ENCODE measurements at places on chromosomes 3 and 15.

GRCh38 chr3:65890328-65890727 lies 148.4 kb downstream of the MAGI1 start:
- DNase-seq = no peak

- DNase-seq = no peak
Measured at GRCh38 chr3:162799910-162800309, 1303.3 kb downstream of the OTOL1 start.

DNA sequence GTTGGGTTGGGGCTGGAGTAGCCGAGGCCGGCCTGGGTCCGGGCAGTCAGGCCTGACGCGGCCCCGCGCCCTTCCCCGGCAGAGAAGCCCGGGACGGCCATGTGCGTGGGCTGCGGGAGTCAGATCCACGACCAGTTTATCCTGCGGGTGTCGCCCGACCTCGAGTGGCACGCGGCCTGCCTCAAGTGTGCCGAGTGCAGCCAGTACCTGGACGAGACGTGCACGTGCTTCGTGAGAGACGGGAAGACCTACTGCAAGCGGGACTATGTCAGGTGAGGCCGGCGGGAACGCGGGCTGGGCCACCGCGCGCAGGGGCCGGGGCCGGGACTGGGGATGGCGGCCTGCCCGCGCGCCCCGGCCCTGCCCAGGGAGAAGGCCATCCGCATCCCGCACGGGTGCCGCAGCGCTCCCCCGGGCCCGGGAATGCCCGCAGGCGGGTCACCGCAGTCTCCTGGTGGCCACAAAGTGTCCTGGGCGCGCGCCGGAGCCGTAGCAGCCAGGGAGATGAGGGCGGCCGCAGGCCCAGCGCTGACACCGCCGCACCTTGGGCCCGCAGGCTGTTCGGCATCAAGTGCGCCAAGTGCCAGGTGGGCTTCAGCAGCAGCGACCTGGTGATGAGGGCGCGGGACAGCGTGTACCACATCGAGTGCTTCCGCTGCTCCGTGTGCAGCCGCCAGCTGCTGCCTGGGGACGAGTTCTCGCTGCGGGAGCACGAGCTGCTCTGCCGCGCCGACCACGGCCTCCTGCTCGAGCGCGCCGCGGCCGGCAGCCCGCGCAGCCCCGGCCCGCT lies 1.3 kb downstream of the ISL2 start:
- DNase-seq = peak; percentile 21

DNA sequence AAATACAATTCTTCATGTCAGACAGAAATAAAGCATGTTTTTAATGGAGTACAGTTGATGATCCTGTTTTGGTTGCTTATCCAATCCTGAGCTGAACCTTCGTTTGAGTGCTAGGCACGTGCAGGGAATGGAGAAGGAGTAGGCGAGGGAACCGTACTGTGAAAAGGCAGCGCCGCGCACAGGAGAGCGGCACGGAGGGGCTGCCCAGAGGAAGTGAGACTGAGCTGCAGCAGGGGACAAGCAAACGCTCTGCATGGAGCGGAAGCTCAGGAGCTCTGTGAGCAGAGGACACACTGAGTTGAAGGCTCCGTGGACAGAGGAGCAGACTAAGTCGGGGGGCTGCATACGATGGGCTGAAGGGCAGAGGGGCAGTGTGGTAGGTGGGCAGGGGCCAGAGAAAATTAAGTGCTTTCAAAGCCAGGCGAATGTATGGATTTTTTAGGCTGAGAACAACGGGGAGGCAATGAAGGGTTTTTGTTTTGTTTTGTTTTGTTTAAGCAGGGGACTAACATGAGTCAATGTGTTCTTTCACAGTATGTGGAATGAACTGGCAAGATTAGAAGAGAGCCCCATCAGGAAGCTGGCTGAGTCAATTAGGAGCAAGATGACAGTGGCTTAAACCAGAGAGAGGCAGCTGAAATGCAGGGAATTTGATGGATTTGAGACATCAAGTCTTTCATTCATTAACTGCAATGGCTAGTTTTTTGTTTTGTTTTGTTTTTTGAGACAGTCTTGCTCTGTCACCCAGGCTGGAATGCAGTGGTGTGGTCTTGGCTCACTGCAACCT lies 23.8 kb upstream of the TM2D3 start:
- no peak for DNase-seq

- DNase-seq = no peak
Measured at GRCh38 chr15:66138096-66138783, 115.3 kb downstream of the MEGF11 start.

- DNase-seq = no peak
Measured at GRCh38 chr3:101379658-101380376, 59.4 kb upstream of the IMPG2 start.
